Chondrocyte (in vitro differentiated cells): ENCODE measurements at places on chromosomes 4 and X. TPM values are rescaled to one million over a fixed set of nuclear protein-coding genes. Genes with fewer than 3 reads are reported as not detected.

DNA sequence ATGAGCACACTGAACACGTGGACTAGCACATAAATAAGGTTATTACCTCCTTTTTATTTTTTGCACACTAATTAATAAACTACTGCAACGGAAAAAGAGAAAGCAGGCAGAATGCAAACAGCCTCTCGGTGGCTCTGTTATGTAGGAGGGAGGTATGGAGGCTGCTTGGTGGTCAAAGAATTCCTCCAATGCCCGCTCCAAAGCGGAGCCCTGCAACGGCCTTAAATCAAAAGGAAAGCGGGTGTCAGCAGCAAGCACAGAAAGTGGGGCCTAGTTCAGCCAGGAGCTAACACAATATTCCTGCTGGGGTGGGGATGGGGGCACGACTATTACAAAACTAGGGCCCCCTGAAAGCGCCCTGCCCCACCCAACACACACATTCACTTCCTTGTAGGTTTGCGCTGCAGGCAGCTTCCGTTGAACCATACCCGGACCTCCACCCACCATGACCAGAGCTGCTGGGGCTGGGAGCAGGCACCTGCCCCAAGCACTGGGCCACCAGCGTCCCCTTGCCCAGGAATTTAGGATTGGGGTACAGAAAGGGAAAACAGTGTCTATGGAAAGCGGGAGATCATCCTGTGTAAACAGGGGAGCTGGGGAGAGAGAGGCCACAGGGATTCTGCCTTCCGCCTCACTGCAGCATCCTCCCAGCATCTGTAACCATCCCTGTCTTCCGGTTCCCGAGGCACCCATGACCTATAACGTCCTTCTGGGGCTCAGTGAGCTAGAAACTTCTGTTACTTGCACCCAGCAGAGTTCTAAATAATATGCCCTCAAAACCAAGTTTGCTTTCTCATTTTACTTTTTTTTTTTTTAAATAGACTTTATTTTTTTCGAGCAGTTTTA lies 57.1 kb upstream of the DDX3X start:
- peak overlapping the region; percentile 73 for H3K4me3 ChIP-seq
- no peak overlapping the region for H3K27ac ChIP-seq
- no peak for DNase-seq
- H3K36me3 ChIP-seq: no peaks in the 10 kb centered on the region
- peaks cover 5% of the 10 kb centered on the region for H3K4me1 ChIP-seq

FAM149A gene
- 5.4 to 7.1 TPM (median 5.8 TPM) in 3 replicates for total RNA-seq

- H3K27me3 ChIP-seq: no peaks in the 10 kb centered on the region
- H3K36me3 ChIP-seq: peaks cover 7% of the 10 kb centered on the region
- no peak overlapping the region for H3K4me3 ChIP-seq
- H3K4me1 ChIP-seq: peaks cover 10% of the 10 kb centered on the region
- H3K27ac ChIP-seq: no peak overlapping the region
- DNase-seq: no peak
Measured at GRCh38 chr4:142324572-142324971, 521.5 kb downstream of the INPP4B start.

PPARGC1A gene
- total RNA-seq: 2.1 to 6.6 TPM (median 2.2 TPM) in 3 replicates

- H3K4me3 ChIP-seq: peak overlapping the region; percentile 35
- H3K27ac ChIP-seq: peak overlapping the region; percentile 92
- H3K4me1 ChIP-seq: peaks cover 73% of the 10 kb centered on the region
- H3K27me3 ChIP-seq: no peaks in the 10 kb centered on the region
Measured at GRCh38 chr4:152957437-152958171, 21.5 kb downstream of the FHDC1 start.

NUP62CL gene
- not detected in 3 replicates for total RNA-seq

GRCh38 chr4:94411296-94411695 lies 40.4 kb upstream of the PDLIM5 start:
- H3K27me3 ChIP-seq: no peaks in the 10 kb centered on the region
- H3K4me1 ChIP-seq: peaks cover 76% of the 10 kb centered on the region
- no peak overlapping the region for H3K4me3 ChIP-seq
- no peak overlapping the region for H3K27ac ChIP-seq
- DNase-seq: no peak

DNA sequence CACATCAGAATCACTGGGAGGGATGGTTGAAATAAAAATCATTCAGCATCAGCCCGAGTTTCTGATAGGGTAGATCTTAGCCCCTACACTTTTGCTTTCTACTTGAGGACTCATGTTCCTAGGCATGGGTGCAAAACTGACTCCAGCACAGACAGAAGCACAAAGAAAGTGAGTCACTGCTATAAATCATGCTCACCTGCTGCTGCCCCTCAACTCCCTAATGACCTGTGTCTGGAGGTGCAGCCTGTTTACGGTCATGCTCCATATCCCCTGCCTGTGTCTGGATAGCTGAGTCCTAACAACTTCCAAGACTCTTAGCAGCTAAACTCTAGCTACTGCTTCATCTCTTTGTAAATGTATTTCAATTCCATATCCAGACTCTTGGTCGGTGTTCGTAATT lies 57.8 kb downstream of the ADGRA3 start:
- DNase-seq: no peak
- H3K36me3 ChIP-seq: peaks cover 2% of the 10 kb centered on the region

TNMD gene
- total RNA-seq: 1.5 to 1.9 TPM in 2 of 3 replicates, not detected in the other
